Stimulated activated CD8-positive, alpha-beta memory T cell treated with anti-CD3 and anti-CD28 coated beads, Interleukin-12 subunit alpha, Interleukin-12 subunit beta, amount 100 ng/mL, for 1 hour (primary cell): ENCODE measurements at places on chromosomes 13 and 19.

DNA sequence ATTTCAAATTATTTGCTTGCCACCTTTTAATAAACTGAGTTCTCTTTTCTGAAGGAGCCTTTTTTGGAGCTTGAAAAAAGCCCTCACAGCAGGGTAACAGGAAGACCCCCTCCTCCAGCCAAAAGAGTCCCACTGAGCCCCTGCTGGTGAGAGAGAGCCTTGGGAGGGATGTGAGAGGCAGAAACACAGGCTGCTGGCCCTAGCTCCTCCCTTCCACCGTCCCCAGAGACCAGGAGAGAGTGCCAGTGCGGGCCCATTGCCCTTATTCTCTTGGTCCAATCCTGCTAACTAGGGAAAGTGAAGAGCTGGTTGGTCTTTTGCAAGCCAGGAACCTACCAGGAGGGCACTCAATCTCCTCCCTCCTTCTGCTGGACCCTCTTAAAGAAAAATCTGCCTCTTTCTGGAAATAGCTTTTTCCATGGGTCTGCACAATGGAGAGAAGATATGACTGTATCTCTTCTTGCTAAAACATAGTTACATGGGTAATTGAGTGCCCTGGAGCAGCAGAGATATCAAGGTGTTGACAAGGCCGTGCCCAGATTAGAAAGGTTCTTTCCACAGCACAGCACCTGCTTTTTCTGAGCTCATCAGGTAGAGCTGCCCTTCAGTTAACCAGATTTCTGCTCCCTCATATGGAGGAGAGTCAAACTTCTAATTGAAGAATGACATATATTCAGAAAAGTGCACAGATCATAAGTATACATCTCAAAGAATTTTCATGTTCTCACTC, 113.9 kb downstream of the LRCH1 start:
- DNase-seq: no peak

GRCh38 chr19:28435551-28436271, 777.2 kb downstream of the UQCRFS1 start:
- DNase-seq: no peak

GRCh38 chr13:35530147-35530546, 53.7 kb upstream of the MAB21L1 start:
- no peak for DNase-seq

- DNase-seq: no peak
These were observed 100.7 kb upstream of the RXFP2 start for GRCh38 chr13:31638577-31638976.

GRCh38 chr19:49421039-49421877, 2.0 kb downstream of the PTH2 start:
- no peak for DNase-seq

GRCh38 chr13:49042476-49042875, 66.8 kb downstream of the FNDC3A start:
- no peak for DNase-seq
